ENCODE measurements at places on chromosomes 16 and 17.

DNA sequence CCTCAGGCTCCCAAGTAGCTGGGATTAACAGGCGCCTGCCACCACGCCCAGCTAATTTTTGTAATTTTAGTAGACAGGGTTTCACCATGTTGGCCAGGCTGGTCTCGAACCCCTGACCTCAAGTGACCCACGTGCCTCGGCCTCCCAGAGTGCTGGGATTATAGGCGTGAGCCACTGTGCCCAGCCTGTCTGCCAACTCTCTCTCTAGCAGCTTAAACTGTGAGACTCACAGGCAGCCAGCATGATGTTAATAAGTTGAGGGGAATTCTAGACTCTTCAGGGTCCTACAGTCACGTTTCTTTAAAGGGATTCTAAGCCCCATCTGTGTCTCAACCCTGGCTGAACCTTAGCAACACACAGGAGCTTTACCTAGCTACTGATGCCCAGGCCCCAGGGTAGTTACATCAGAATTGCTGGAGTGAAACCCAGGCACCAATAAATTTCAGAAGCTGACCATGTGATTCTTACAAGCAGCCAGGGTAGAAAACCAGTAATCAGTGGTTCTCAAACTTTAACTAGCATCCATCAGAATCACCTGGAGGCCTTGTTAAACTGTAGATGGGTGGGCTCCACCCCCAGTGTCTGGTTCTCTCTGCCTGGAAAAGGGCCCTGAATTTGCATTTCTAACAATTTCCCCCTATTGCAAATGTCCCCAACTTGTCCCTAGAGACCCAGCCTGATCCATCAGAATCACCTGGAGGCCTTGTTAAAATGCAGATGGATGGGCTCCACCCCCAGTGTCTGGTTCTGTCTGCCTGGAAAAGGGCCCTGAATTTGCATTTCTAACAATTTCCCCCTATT lies 30.7 kb downstream of the GPRC5B start:
- DNase-seq: peak; percentile 50

- DNase-seq: no peak
Measured at GRCh38 chr16:81280393-81280792, 34.4 kb upstream of the GAN start.

DNA sequence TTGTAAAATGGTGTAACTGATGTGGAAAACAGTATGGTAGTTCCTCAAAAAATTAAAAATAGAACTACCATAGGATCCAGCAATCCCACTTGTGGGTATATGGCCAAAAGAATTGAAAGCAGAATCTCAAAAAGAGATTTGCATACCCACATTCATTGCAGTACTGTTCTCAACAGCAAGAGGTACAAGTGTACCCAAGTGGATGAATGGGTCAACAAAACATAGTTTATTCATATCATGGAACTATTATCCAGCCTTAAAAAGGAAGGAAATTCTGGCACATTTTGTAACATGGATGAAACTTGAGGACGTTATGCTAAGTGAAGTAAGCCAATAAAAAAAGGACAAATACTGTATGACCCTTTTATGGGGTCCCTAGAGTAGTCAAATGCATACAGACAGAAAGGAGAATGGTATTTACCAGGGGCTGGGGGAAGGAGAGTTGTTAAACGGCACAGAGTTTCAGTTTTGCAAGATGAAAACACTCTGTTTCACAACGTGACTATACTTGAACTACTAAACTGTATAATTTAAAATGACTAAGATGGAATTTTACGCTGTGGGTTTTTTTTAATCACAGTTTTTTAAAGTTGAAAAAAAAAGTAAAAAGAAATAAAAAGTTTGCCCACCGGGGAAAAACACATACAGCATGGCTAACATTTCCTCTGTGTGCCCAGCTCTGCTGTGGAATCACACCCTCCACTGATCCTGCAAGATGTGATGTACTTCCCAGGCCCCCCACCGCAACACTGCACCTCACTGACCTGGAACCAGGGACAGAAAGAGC lies 6.1 kb downstream of the TVP23A start:
- no peak for DNase-seq

DNA sequence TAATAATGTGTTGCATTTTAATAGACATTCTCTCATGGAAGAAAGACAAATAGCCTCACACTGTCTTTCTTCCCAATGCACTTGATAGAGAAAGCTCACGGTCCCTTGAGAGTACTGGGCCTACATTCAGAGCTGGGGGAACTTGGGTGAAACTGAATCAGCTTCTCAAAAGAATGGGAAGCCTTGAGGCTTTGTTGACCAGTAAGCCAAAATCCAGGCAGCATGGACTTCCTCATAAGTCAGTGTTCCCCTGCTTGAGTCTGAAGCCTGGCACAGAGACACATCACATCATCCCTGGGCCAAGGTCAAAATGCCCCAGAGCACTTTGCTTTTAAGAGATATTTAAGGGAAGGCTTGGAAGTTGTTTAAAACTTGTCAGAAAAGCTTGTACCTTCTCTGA lies 302.2 kb upstream of the SALL1 start:
- DNase-seq: no peak

DNA sequence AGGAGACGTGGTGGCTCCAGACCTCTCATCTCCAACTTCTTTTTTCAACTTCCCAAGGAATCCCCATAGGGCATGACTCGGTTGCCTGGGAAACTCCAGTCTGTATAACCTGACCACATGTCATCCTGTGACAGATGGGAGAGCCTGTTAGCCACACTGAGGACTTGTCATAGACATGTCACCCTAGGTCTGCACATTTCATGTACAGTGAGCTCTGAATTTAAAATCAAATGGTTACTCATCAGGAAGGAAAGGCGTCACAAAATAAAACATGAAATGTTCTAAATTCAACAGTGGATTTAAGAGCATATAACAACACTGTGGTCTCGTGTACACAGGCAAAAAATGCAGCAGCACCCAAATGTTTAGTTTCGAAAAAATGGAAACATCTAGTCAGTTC lies 22.2 kb upstream of the ADAMTS18 start:
- DNase-seq: no peak

GRCh38 chr17:13843862-13844635 lies 225.3 kb upstream of the COX10 start:
- DNase-seq: no peak

DNA sequence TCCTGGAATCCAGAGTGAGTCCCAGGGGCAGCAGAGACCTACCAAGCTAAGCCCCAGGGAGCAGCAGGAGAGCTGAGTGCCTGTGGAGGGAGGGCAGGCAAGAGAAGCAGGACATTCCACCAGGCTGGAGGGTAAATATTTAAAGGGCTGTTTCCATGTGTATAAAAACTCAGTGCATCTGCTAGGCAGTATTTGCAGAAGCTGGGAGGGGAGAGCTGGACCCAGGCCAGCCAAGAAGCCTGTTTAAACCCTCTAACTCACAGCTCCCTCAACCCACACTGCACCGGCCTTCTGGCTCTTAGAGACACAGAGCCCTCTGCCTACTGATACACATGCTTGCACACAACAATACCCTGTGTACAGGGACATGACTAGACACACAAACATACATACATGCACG lies 22.5 kb upstream of the TMEM132E start:
- DNase-seq: no peak

DNA sequence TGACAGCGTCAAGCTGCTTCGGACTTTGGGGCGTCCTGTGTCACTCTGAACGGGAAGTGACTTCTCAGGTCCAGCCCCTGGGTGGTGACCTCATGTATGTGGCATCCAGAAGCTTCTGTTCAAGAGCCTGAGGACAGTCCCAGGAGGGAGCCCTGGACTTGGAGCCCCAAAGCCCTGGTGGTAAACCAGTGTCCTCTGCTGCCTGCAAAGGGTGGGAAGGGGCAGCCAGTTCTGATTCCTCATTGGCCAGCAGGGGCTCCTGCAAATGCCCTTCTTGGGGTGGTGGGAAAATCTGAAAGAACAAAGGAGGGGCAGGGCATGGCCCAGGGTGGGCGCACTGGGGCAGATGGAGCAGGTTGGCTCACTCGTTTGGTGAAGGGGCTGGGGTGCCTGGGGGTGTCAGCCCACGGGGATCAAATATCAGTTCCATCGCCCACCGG lies 1.6 kb downstream of the OSGIN1 start:
- no peak for DNase-seq

DNA sequence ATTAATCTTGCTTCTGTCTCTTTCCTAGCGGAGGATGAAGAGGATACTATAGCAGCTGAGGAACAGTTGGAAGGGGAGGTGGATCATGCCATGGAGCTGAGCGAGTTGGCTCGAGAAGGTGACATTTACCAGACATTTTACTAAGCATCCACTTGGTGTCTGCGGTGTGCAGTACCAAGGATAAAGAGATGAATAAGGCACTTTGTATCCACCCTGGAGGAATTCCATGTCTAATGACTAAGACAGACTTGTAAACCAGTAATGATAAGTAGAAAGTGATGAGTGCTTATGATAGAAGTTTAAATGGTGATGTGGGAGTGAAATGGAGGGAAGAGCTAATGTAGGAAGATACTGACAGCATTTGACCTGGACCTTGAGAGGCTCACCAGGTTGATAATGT lies 12.0 kb downstream of the SRCAP start:
- DNase-seq: no peak

- DNase-seq: no peak
Measured at GRCh38 chr17:59972778-59973177, 8.2 kb upstream of the RNFT1 start.

GRCh38 chr17:7889166-7889955 lies 772 bp downstream of the CHD3 start:
- DNase-seq: peak; percentile 95

DNA sequence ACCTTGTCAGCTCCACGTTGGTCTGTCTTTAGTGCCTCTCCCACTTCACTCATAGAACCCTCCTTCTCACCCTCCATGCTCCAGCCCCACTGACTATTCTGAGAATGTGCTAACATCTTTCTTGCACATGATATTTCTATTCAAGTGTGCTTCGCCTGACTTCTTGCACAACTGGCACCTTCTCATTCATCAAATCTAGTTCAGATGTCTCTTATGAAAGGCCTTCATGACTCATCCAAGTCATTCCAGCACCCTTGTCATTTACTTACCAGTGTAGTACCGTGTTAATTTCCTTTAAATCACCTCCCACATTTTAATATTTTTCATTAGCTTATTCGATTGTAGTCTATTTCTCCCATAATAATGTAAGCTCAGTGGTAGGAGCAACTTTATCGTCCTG lies 197.8 kb upstream of the PIRT start:
- DNase-seq: no peak

- DNase-seq: no peak
Measured at GRCh38 chr17:8552577-8553320, 77.8 kb downstream of the MYH10 start.

GRCh38 chr17:47695429-47696376 lies 1.7 kb downstream of the TBKBP1 start:
- DNase-seq: no peak

GRCh38 chr16:29830774-29831173 lies 10.5 kb downstream of the MVP start:
- no peak for DNase-seq

GRCh38 chr16:66988197-66988788 lies at the start of gene CES4A:
Gene CES4A (plus strand): TSS chr16:66988589. CDS start chr16:66988773, 184 bp downstream.
- no peak for DNase-seq

DNA sequence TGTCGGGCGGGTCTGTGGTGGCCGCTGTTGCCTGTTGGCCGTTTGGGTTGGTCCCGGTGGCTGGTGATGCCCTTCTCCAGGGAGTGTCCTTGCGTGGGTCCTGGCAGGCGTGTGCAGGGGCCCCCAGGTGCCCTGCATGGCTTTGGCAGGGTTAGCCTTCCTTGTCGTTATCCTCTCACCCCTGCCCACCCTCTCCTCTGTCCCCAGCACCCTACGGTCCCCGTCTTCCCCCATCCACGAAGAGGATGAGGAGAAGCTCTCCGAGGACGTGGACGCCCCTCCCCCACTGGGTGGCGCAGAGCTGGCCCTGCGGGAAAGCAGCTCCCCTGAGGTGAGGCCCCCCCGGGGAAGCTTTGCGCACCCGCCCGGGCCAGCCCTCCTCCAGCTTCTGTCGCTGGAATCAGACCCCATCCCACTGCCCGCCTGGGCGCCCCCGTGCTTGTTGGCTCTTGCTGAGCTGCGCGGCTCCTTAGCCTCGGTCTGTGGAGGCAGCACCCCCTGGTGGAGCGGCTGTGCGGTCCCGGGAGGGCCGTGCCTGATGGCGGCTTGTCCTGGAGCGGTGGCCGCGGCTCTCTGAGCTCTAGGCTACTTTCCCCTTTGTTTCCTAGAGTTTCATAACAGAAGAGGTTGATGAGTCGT lies 10.6 kb upstream of the NUDT16L1 start:
- peak; percentile 66 for DNase-seq

GRCh38 chr16:46996391-46996790 lies 22.9 kb upstream of the DNAJA2 start:
- DNase-seq: no peak

GRCh38 chr17:50234581-50234980 lies 33.1 kb upstream of the COL1A1 start:
- no peak for DNase-seq

DNA sequence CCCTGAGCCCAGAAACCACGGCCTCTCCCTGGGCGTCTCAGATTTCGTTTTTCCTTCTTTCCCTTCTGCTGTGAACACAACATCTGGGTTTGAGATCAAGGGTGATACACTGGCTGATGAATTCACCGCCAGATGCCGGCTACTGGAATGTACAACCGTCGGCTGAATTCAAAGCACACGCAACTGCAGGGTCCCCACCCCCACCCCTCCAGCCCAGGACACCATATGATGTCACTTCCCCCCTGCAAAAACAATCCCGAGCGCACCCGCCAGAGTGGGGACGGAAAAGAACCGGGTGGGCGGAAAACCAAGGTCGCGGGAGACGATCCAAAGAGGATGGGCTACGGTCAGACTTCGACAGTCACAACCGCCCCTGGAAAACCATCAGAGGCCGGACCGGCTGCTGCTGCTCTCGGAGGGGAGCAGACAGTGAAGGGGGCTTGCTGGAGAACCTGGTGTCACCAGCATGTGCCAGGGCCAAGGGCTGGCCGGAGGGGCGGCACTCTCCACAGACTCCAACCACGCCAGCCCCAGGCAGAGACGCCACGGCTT lies 23.3 kb downstream of the CEP295NL start:
- DNase-seq: no peak

DNA sequence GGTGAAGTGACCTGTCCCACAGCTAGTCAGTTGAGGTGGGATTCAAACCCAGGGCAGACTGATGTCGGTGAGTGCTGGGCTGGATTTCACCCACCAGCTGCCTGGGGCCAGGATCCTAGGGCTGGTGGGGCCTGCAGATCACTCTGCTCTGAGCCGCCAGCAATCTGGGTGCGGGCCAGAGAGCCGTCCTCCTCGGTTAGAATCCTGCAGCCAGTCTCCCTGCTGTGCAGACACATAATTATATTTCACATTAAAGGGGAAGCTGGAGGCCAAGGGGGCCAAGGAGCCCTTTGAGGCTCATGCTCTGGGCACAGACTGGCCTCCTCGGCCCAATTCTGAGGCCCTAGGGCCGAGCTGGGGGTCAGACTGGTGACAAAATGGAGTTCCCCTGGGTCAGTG lies 996 bp upstream of the KCNJ12 start:
- no peak for DNase-seq

Data from midbrain (tissue), 1 donor.